GM12892 (cell line): ENCODE measurements at places on chromosomes 7 and 10.

GRCh38 chr10:78859769-78860168 is 209.0 kb upstream of the ZMIZ1 start:
- no peak for DNase-seq

GRCh38 chr10:109433434-109433833 is 489.9 kb downstream of the XPNPEP1 start:
- no peak for DNase-seq

DNA sequence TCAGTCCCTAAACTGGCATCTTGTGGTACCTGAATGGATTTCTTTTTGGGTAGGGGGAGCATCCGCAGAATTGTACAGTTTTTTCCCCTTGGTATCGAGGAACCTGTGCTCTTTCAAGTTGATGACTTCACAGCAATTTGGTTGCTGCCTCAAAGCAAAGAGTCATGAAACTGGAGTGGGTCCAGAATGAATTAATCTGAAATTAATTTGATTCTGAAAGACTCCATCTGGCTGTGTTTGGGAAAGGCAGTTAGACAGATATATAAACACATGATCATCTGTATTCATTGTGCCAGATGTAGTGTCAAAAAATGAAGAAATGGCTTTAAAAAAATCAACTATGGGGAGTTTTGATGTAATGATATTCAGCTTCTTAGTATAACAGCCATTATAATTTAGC is 136.1 kb downstream of the CELF2 start:
- no peak for DNase-seq

DNA sequence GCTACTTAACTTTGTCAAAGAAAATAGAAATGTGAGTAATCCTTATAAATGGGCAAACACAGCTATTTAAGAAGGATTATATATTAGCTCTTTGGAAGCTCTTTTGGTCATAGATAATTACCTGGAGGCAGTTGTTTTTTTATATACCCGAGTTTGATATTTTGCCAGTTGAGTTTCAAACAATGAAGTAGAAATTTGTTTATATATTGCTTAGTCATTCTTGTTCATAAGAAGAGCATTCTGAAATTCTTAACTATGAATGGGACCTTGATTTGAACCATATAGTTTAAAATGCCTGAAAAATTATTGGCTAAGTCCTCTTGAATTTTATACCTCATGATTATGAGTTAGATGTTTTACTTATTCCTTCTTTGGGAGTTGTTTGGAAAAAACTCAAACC is 36.4 kb downstream of the MINPP1 start:
- no peak for DNase-seq

- no peak for DNase-seq
Measured at GRCh38 chr10:84783386-84783785, 455.0 kb downstream of the CCSER2 start.

DNA sequence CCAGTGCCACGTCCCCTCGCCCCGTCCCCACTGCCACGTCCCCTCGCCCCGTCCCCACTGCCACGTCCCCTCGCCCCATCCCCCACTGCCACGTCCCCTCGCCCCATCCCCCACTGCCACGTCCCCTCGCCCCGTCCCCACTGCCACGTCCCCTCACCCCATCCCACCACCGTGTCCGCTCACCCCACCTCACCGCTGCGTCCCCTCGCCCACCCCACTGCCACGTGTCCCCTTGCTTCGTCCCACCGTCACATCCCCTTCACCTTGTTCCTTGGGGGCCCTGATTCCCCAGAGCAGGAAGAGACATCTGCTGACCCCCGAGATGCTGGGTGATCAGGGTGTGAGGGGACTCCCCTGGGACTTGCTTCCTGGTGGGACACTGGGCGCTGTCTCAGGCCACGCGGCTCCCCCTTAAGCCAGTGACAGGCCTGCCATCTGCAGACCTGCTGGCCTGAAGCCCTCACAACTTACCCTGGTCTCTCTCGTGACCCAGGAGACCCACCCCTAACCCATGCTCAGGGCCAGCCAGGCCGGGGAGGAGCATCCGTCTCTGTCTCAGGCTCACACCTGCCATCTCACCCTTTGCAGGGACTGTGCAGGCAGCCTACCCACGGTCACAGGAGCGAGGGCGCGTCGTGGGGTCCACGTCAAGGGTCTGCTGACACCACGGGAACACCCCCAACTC is 260.4 kb downstream of the ELFN1 start:
- DNase-seq, result no peak

DNA sequence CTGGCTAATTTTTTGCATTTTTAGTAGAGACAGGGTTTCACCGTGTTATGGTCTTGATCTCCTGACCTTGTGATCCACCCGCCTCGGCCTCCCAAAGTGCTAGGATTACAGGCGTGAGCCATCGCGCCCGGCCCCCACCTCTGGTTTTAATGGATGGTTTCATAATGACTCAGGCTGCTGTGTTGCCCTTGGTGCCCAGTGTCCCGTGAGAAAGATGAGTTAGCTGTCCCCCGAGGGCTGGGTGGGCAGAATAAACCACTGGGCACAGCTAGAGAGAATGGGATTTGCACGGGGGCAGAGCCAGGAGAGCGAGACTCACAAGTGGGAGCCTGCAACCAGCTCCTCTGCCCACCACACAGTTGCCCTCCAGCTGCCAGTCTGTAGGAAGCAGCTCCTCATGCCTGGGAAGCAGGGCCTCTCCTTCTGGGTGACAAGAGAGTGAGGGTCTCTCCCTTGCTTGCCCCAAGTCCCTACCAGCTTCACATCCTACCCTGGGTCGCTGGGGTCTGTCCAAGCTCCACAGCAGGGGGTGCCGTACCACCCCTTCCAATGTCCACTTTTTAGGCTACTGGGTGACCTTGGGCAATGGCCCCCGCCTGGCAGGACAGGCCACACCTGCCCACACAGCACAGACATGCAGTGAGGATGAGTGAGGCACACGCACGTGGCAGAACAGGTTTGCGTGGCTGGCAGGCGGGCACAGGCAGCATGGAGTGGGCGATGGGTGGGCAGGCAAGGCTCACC is 16.1 kb upstream of the NDST2 start:
- DNase-seq, result no peak

DNA sequence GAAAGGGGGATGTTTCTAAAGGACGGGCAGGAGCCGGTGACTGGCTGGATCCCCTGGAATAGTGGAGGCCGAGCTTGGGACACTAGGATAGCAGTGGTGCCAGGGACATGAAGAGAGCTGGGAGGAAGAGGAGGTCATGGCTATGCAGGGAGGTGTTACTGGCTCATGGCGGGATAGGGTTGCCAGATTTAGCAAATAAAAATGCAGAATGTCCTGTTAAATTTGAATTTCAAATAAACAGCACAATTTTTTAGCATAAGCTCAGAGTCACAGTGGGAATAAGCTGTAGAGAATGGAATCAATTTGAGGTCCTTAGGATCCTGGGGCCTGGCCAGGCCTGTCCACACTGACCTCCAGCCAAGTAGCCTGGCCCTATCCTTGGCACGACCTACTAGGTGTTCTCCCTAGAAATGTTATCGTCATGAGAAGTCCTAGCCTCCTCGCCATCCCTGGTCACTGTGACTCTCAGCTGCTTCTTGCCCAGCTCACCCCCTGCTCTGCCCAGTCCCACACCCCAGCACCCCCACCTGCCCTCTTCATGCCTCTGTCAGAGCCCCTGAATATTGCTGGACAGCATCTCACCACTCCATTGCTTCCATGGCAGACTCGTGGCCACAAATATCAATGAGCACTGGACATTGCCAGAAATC is 7.6 kb upstream of the KCP start:
- no peak for DNase-seq

DNA sequence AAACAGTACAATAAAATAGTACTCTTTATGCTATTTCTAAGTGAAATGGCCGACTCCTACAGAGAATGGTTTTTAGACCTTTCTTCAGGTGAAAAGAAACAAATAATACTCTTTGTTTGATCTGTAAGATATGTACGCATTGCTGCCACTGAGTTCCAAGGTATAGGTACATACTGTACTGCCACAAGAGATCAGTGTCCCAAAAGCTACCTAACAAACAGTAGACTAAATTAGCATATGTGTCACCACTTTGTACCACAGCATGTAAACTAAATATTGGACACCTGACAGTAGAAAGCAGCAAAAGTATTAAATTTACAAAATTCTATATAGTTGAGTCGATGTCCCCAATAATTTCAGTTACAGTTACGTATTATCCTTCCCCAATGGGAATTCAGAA is 14.4 kb downstream of the MTPN start:
- DNase-seq, result no peak

DNA sequence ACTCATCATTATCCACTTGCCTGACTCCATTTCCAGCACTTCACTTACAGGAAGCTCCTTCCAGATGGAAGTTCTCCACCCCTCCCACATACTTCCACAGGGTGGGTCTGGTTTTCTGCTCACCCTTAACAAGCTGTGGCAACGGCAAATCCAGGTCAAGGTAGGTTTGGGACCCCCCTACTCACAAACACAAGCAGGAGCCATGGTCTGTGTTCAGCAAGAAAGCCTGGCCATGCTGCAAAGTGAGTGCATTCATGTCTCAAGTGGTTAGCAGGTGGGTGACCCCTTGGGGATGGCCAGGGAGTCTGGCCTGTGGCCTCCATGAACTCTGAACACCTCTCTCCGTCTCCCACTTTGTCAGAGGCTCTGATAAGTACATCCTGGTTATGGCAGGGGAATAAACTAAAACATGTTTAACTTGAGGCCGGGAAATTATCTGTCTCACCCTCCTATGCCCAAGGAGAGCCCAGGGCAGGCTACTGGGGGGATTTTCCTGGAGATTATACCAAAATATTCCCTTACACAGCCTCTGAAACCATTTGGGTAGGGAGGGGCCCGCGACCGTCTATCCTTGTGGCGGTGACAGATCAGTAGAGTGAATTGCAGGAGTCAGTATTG is 844 bp downstream of the XPNPEP1 start:
- no peak for DNase-seq

- no peak for DNase-seq
Measured at GRCh38 chr7:151206914-151207313, 3.4 kb downstream of the H2BK1 start.

GRCh38 chr7:17506095-17506494 is 207.6 kb downstream of the AHR start:
- no peak for DNase-seq

DNA sequence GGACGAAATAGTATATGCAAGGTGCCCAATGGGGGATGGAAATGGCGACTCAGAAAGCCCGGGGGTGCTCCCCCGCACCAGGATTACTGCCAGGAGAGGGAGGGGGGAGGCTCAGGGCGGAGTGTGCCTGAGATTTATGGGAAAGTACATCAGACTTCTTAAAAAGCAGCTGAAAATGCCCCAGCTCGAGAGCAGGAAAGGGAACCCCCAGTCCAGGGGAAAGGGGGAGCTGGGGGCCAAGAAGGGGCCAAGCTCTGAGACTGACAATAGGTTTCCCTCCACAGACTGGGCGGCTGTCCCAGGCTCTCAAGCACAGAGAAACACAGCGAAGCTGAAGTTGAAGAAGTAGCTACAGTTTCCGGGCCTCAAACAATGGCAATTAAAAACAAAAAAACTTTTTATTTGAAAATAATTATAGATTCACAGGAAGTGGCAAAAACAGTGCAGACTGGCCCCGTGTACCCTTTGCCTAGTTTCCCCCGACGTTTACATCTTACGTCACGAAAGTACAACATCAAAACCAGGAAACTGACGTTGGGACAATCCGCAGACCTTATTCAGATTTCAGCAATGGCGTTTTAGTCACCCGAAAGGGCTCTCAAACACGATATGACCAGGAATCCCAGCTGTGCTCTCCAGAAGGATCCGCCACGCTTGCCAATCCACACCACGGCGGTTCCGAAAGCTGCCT is 83.9 kb upstream of the FGFR2 start:
- DNase-seq, result no peak

DNA sequence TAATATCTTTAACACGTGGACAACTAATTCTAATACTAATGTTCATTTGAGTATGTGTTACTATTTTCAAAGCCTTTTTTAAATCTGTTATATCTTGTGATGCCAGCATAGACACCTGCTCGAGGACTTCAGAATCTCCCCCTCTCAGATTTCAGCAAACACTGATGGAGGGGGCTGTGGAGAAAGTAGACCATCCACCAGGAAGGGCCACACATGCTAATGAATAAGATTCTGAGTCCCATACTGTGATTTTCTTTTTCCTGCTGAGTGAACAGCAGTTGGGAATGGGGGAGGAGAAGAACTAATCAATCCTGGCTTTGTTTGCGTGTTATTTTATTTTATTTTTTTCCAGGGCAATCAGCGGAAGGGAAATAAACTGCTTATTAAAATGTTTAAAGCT is 157.9 kb upstream of the CSTF2T start:
- no peak for DNase-seq

DNA sequence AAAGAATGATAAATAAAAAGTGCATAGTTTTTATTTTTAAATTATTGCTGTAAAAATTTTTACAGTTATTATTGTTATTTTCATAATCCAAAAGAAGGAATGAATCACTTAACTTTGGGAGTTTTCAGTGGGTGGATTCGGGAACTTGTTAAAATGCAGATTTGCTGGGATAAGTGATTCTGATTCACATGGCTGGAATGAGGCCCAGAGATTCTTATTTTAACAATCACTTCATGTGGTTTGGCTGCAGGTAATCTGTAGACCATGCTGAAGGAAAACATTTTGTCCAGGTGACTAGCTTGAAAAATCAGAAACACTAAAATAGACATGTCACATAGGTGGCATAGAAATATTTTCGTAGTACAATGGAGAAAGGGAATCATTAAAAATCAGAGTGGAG is 13.9 kb downstream of the CROT start:
- no peak for DNase-seq

- DNase-seq, result no peak
Measured at GRCh38 chr10:118981946-118982345, 47.6 kb upstream of the NANOS1 start.

DNA sequence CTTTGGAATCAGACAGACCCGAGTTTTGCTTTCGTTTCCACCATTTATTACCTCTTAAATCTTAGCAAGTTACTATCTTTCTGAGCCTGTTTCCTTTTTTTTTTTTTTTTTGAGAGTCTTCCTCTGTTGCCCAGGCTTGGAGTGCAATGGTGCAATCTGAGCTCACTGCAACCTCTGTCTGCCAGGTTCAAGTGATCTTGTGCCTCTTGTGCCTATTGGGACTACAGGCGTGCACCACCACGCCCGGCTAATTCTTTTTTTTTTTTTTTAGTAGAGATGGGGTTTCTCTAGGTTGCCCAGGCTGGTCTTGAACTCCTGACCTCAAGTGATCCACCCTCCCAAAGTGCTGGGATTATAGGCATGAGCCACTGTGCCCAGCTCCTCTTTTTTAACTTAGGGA is 79.5 kb upstream of the LRRC17 start:
- no peak for DNase-seq

DNA sequence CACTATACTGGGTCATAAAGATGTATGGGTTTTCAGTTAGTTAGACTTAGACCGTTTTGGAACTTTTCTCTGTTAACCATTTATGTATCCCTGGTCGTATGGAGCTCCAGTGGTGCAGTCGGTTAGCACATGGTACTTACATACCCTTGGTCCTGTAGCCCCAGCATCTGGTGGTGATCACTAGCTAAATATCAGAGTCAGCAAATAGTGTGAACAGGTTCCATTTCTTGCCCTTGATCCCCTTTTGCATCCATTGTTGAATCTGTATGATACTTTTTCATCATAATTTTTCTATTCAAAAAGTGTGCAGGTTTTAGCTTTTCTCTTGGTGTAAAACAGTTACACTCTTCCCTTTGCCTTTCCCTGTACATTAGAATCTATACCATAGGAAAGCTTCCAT is 15.9 kb downstream of the NIPSNAP2 start:
- no peak for DNase-seq

GRCh38 chr7:31529103-31529502 is 15.2 kb downstream of the ITPRID1 start:
- DNase-seq, result no peak
